ENCODE measurements at places on chromosomes 1 and 21. TPM values are rescaled to one million over a fixed set of nuclear protein-coding genes. Genes with fewer than 3 reads are reported as not detected.

The CHI3L2 gene
- total RNA-seq: not detected

The TFF3 gene
- not detected for total RNA-seq

The RWDD3 gene
- 11.1 TPM for total RNA-seq

The S100A13 gene
- total RNA-seq: 185 TPM

The RAB42 gene
- total RNA-seq: 1.9 TPM

The HNRNPR gene
- 184 TPM for total RNA-seq

The WDR64 gene
- total RNA-seq: not detected

The NTMT2 gene
- total RNA-seq: not detected

The LORICRIN gene
- not detected for total RNA-seq

The COL8A2 gene
- total RNA-seq: 0.12 TPM

The NBPF1 gene
- 19.3 TPM for total RNA-seq

The TACSTD2 gene
- not detected for total RNA-seq

The FAAP20 gene
- total RNA-seq: 36.9 TPM

The LIN28A gene
- total RNA-seq: 0.03 TPM

The PLPPR4 gene
- not detected for total RNA-seq

The TMEM79 gene
- total RNA-seq: 7.7 TPM

The FCRL1 gene
- not detected for total RNA-seq

The RRP15 gene
- total RNA-seq: 29.3 TPM

The CASQ1 gene
- total RNA-seq: not detected

The TAS1R2 gene
- not detected for total RNA-seq

The FCRL6 gene
- total RNA-seq: not detected

The TEDDM1 gene
- total RNA-seq: not detected

The TP73 gene
- total RNA-seq: 0.39 TPM

The RPTN gene
- not detected for total RNA-seq

The NKAIN1 gene
- 1.1 TPM for total RNA-seq

The LEFTY1 gene
- total RNA-seq: 0.48 TPM

The MFSD2A gene
- 4.1 TPM for total RNA-seq

The LYPLAL1 gene
- 20.7 TPM for total RNA-seq

The CD34 gene
- total RNA-seq: 0.17 TPM

The S100A4 gene
- total RNA-seq: 1,522 TPM

The CTBS gene
- 6.9 TPM for total RNA-seq

The CRYAA gene
- total RNA-seq: not detected

The C1QTNF12 gene
- 0.59 TPM for total RNA-seq

The CGN gene
- 2.2 TPM for total RNA-seq

The ALPL gene
- total RNA-seq: 0.25 TPM

The KDM5B gene
- total RNA-seq: 16.3 TPM

The FAM72C gene
- 2.8 TPM for total RNA-seq

The OR2T33 gene
- not detected for total RNA-seq

The CR2 gene
- total RNA-seq: not detected

The SHE gene
- 0.05 TPM for total RNA-seq

The BMP8B gene
- 4.3 TPM for total RNA-seq

The ATP6V1G3 gene
- total RNA-seq: not detected

The LCE3E gene
- total RNA-seq: not detected

The CCSAP gene
- total RNA-seq: 6.8 TPM

The RNF19B gene
- 18.9 TPM for total RNA-seq

The FAM151A gene
- not detected for total RNA-seq

The LRRN2 gene
- total RNA-seq: 15.6 TPM

The TNNI3K gene
- total RNA-seq: not detected

The IL6R gene
- 13.4 TPM for total RNA-seq
